ENCODE measurements at places on chromosomes 5 and 9.

DNA sequence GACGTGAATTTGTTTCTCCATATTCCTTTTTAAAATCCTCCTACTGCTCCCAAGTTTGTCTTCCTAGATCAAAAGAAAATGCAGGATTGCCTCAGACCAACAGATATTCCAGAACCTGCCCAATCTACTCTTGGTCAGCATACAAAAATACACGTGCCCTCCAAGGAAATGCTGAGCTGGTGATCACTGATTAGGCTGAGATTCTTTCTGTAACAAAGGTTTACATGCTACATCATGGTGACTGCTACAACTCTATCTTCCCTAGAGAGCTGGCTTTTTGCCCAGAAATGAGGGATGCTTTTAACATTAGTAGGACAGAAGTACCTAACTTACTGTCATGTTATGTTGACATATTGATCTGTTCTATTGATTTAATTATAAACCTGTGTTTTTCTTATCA, 35.5 kb downstream of the OR2Y1 start:
- no peak for DNase-seq

DNA sequence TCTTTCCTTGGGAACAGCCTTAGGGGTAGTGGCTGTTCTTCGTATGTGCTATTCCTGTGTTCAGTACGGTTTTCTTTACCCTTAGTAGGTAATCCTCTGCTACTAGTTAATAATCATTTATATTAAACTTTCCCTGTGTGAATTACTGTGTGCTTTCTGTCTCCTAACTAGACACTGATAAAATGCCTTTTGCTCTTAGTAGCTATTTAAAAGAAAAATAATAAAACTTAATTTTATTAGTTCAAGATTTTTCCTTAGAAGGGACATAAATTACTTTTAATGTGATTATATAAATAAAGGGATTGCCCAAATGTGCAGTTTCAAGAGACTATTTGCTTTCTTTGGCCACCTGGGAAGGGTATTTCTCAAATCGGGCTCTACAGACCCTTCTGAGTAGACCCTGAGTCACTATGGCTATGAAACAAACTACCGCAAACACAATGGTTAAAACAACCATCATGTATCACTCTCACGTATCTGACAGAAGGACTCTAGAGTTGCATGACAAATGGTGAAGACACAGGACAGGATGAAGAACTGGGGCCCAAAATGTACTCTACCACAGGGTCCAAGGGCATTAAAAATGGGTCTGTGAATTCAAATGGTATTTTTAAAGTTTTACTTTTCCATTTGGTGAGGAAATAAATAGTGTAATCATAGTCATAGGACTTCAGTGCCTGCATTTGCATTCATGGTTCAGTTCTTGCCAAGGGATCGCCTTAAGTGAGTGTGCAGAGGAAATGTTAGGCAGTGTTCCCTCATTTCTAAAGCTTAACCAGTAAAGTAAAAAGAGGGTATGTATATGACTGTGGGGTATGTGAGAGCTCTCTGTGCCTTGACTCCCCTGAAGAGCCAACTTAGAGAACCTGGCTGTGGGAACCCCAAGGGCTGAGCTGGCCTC, 97.0 kb downstream of the TSSK1B start:
- DNase-seq, result no peak

GRCh38 chr9:114590328-114590727, 2.8 kb downstream of the ATP6V1G1 start:
- DNase-seq, result no peak

- peak; percentile 20 for DNase-seq
Measured at GRCh38 chr5:157689942-157690689, 18.8 kb downstream of the C5orf52 start.

DNA sequence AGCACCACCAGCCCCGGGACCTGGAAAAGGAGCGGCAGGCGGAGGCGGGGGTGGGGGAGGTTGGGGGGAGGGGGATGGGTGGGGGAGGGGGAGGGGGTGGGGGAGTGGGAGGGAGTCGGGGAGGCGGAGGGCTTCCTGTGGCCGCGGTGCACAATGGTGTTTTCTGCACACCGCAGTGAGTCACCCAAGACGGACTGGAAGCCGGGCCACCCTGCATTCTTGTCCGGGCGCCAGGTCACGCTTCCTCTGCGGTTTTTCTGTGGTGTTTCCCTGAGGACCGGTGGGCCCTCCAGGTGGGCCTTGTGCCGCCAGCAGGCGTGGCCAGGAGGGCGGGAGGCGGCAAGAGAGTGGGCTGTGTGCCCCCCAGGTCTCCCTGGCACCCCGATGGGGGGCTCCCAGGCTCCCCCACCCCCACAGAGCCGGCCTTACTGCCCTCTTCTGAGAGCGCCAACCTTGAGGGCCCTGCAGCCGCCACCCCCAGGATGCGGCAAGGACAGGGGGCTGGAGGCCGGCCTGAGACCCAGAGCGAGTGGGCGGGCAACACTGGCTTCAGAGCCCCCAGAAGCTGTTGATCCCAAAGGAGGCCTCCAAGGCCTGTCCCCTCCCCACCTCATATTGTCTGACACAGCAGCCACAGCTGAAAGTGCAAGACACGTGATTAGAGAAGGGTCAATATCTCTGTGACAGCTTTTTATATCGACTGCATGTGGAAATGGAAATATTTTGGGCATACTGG, 11.1 kb downstream of the EXD3 start:
- DNase-seq, result peak; percentile 46

DNA sequence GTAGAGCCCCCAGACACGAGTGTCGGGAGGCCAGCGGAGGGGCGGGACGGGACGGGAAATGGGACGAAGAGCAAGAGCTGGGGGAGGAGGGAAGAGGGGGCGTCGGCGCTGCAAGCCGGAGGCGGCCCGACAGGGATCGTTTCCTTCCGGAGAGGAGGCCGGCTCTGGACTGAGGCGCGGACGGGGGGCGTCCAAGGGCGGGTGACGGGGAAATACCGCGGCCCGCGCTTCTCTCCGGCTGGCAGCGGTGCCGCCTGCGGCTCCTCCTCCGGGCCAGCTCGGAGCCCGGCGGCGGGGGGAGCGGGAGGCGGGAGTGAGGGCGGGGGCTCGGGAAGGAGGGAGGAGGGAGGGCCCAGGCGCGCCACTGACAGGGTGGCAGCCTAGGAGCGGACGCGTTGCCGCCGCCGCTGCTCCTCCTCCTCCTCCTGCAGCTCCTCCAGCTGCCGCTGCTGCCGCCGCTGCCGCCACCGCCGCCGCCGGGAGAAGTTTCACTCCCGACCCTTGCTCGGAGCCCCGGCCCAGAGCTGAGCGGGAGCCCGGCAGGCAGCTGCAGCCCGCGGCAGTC, at the start of gene CHSY3:
TSS of gene CHSY3 (plus strand) at position 364 of the 565 bp plus-strand sequence.
- no peak for DNase-seq

GRCh38 chr9:93048566-93049448, 9.7 kb upstream of the SUSD3 start:
- DNase-seq, result no peak

GRCh38 chr5:113250341-113250953, 184.3 kb downstream of the TSSK1B start:
- no peak for DNase-seq
